ENCODE measurements at places on chromosomes 1 and 21.

DNA sequence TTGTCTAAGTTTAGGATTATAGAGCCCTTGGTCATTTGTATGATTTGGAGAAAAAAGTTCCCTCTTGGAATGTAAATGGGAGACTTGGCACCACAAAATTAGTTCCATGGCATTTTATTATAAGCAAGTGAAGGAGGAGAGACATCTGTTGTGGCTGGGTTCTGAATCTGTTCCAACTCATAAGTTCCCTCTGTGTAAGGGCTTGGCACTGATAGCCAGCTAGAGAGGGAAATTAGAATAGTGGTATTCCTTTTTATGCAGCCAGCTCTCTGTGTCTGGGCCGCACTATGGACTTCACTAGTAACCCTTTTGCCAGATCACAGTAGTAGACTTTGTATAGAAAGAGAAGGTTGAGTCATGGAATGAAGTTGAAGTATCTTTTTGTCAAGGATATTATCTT lies 31.1 kb downstream of the GNAI3 start:
- no peak for DNase-seq

GRCh38 chr1:201542309-201543035 lies 3.5 kb downstream of the NAV1 start:
- DNase-seq: no peak

DNA sequence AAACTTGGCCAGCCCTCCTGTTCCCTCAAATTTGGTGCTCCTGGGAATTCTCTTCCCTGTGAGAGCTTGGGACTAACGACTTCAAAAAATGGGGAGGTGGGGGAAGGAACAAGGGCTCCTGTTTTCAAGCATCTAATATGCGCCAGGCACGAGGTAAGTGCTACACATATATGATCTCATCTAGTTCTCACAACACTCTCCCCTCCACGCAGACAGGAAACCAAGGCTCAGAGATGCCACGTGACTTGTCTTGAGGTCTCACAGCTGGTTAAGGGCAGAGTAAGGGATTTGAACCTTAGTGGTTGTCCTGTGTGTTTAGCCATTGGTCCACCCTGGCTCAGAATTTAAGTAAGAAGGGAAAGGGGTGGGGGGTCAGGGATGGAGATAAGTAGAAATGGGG lies 125.9 kb downstream of the DMRTB1 start:
- DNase-seq: no peak

GRCh38 chr21:16538936-16539440 lies 809.2 kb downstream of the USP25 start:
- DNase-seq: no peak

DNA sequence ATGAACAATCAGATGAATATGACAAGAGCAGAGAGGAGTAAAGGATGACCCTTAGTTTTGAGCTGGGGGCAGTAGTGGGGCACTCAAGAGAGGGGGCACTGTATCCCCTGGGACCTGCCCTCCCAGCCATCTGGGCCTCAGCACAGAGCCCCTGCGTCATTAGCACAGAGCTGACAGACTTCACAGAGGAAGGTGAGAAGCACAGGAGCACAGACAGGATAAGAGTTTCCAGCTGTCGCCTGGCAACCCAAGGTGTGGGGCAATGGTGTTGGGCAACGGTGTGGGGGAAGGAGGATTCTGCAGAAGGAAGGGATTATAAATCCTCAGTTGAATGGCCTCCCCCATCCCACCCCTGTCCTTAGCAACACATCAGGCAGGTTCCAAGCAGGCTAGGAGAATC lies 30.2 kb downstream of the RAB3B start:
- DNase-seq: peak; percentile 68

GRCh38 chr1:21827141-21827679 lies 15.1 kb downstream of the LDLRAD2 start:
- no peak for DNase-seq

DNA sequence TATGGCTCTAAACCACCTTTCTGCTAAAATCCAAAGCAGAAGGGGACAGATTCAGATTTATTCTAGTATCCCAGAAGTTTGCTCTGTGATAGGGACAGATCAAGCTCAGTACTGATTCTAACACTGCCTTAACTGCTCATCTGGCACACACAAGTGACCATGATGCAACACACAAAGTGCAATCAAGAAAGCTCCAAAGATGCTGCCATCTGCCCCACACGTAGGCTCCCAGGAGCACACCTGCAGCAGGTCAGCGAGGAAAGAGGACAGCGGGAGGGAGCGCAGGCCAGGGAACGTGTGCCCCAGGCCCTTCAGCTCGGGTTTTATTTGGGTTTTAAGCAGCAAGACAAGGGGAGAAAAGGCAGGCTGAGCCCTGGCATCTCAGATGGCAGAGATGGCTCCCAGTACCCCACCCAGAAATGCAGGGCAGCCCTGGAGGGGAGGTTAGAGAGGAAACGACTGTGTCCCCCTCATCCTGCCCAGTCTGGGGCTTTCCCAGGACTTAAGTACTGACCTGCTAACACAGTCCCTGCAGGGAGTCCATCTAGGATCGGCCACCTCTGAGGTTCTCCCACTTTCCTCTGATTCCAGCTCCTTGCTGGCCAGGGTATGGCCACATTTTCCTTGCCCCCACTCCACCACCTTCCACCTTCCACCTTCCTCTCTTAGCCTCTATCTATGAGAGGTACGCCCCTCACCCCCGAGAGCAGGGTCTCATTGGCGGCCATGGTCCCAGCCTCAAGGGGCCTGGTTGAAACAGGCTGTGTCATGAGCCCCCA lies 1.2 kb downstream of the TRIM11 start:
- peak; percentile 31 for DNase-seq

Measured in NCI-H1417 (cell line).